ENCODE measurements at places on chromosomes 7 and 10.
A peak's percentile ranks its signal among the peaks of the same experiment; 100 is the strongest.

DNA sequence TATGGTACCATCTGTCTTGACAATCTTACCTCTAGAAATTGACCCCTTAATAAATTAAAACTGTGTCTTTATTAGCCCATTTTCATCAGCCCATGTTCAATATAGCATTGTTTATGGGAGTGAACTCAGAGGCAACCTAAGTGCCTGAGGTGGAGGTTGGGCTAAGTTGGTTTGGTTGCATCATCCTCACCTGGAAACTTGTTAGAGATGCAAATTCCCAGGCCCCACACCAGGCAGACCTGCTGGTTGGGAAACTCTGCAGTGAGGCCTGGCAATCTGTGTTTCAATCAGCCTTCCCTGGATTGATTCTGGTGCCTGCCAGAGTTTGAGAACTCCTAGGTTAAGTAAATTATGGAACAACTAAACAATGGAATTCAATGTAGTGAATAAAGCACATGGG is 9.4 kb upstream of the FAM170B start:
- DNase-seq = no peak

- no peak for DNase-seq
Observed at GRCh38 chr10:127699311-127699710, 37.7 kb upstream of the FOXI2 start.

GRCh38 chr7:50632561-50633413 is 67.6 kb upstream of the DDC start:
- DNase-seq = peak; percentile 66

GRCh38 chr10:86164960-86165630 is 201.5 kb downstream of the GRID1 start:
- DNase-seq = no peak

DNA sequence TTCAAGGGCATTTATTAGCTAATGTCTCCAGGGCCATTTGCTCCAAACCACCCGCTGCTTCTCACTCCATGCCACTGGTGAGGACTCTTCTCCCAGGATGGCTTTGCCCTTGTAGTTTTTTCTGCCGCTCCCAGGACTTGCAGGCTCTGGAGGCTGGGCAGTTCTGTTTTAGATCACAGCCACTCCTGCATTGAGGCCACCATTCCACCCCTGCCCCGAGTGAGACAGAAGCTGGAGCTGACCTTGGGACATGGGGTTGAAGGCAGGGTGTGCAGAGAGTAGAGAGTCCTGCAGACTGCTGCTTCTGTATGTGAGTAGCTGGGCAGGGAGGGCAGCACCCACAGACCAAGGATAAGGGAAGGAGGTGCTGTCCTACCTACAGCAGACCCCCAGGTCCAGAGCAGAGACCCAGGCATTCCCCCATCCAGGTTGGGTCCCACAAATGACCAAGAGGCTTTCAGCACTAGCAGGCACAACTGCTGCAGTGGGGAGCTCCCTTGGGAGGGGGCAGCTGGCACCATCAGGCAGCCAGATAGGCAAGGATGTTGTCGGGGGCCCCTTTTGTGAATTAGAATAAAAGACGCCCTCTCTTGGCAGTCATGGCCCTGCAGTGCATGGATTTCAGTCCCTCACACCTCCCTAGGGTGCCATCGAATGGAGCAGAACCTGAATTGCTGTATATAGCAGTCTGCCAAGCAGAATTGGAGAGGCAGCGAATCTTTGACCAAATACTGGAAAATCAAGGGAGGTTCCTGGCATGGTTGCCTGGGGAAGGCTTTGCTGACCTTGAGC is 22.7 kb upstream of the ADCYAP1R1 start:
- DNase-seq = no peak

DNA sequence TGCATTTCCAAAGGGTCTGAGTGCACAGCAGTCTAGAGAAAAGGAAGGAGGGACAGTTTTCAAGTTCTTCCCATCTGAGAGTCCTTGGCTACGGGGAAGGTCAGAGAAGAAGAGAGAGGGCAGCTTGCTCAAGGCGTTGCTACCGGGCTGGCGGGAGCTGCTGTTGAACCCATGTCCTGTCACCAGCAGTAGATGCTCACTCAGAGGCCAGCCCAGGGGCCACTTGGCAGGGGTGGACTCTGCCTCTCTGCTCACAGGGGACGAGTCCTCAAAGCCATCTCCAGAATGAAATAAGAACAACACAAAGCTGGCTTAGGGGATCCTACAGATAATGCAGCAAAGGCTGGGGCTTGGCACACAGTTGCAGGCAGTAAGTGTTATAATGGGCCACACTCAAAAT is 231.5 kb downstream of the TNS3 start:
- DNase-seq = no peak

- DNase-seq = no peak
Observed at GRCh38 chr7:39285256-39285655, 280.9 kb upstream of the YAE1 start.

DNA sequence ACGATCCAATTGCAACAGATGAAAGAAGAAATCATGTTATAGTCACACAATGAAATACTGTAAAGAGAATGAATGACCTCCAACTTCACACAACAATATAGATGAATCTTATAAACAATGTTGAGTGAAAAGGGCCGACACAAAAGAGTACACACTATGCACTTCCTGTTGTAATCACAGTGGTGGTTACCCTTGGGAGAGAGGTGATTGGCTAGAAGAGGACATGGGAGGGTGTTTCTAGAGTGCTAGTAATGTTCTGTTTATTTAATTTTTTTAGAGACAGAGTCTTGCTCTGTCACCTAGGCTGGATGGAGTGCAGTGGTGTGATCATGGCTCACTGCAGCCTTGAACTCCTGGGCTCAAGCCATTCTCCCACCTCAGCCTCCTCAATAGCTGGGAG is 82.5 kb downstream of the NDUFB2 start:
- no peak for DNase-seq

GRCh38 chr10:52965509-52965908 is 192.9 kb upstream of the MBL2 start:
- DNase-seq = no peak

- DNase-seq = peak; percentile 46
Observed at GRCh38 chr10:60536529-60537114, 146.9 kb upstream of the ANK3 start.

GRCh38 chr10:122391875-122392274 is 17.4 kb downstream of the PLEKHA1 start:
- no peak for DNase-seq

GRCh38 chr7:150903606-150904005 is 51.3 kb downstream of the AOC1 start:
- DNase-seq = peak; percentile 46

- DNase-seq = no peak
Observed at GRCh38 chr7:80197627-80198026, 63.0 kb downstream of the GNAI1 start.

DNA sequence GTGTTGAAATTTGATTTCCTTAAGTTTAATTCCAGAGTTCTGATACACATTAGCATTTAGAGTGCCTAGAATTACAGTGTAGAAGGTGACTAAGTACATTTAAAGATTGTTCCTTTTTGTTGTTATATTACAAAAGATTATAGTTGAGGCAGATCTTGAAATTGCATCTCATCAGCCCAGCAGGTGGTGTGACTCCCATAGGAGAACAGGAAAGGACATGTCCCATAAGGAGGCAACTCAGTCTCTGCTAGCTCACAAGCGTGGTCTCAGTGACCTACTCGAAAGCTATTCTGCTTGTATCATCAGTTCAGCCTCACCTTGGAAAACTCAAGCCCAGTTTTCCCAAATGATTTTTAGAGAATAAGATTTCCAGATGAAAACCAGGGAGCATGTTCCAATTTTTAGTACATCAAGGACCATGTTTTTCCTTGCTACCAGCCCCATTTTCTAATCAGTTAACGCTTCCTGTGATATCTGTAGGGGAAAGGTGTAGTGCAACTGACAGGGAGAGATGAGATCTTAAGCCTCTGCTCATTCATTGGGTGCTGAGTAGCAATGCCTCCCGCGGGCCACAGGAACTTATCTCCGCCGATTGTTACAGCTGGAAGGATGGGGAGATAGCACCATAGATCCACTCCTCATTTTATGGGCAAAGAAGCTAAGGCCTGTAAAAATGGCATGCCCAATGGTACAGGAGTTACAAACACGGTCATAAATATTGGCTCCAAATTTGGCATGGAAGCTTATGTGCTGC is 1.1 kb upstream of the GNAI1 start:
- no peak for DNase-seq

- DNase-seq = peak; percentile 94
Observed at GRCh38 chr10:3782451-3783315, 2.3 kb downstream of the KLF6 start.

DNA sequence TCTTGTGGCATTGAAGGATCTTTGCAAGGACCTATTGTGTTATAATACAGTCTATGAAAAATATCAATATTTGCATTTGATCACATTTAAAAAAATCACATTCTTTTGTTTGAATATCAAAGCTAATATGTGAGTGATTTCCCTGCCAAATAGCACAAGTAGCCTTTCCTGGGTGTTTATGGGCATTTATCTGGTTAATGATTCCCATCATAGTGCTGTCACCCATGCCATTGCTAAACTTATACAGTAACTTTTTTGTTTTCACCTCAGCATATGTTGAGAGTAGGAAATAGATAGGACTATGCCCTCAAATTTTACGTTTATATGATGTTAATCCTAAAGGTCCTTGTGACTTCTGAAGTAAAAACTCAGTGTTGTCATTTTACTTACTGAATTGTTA is 136.9 kb downstream of the CFTR start:
- DNase-seq = no peak

DNA sequence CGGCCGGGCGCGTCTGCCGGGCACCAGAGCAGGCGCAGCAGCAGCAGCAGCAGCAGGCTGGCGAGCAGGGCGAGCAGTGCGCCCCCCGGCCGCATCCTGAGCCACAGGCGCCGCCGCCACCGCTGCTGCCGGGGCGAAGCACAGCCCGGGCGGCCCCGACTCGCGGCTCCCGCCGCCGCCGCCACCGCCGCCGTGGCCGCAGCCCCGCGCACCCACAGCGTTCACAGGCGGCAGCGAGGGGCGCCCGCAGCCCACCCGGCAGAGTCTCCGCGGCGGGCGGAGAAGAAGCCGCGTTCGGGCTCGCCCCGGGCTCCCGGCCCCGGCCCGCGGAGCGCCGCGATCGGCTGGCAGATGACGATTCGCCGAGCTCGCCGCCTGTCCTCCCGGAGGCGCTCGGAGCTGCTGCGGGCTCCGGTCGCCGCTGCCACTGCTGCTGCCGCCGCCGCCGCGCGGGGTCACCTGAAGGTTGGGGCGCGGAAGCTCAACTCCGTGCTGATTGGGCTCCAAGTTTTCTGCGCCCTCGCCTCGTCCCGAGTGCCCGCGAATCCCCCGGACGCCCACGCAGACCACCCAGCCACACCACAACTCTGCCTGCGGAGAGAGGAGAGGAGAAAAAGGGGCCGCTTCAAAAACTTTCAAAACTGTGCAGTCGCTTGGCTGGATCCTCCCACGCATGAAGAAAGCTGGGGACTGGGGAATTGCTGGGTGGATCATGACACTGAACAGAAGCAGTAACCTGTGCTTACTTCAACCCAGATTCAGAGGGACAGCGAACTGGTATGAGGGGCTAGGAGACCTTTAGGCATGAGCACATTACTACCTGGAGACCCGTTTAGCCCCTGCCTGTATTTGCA is at the start of gene ST8SIA6:
Gene ST8SIA6 (minus strand): TSS at position 435 of the 854 bp plus-strand sequence. CDS start 340 bp downstream, at position 95.
- peak; percentile 48 for DNase-seq

GRCh38 chr10:79071396-79071923 is 2.7 kb downstream of the ZMIZ1 start:
- no peak for DNase-seq

GRCh38 chr7:148287538-148287937 is 303.0 kb upstream of the C7orf33 start:
- no peak for DNase-seq

DNA sequence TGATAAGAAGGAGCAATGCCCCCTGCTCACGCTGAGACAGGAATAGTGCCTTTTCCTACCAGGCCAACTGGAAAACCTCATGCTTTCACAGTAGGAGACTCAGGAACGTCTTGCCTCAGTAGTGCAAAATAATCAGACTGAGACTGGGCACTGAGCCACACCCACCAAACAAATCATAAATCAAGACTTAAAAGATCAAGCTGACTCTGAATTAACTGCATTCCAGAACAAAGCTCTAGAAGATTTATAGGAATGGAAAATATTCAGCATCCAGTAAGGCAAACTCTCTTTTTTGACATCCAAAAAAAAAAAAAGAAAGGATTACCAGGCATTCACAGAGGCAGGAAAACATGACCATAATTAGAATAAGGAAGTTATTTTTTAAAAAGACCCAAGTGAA is 30.5 kb upstream of the SLC18A3 start:
- DNase-seq = peak; percentile 45

- DNase-seq = no peak
Observed at GRCh38 chr7:24555184-24555583, 18.1 kb upstream of the PALS2 start.

GRCh38 chr10:34816501-34817002 is 1.5 kb upstream of the PARD3 start:
- DNase-seq = peak; percentile 39

GRCh38 chr7:390761-391410 is 100.9 kb downstream of the FOXL3 start:
- DNase-seq = no peak

DNA sequence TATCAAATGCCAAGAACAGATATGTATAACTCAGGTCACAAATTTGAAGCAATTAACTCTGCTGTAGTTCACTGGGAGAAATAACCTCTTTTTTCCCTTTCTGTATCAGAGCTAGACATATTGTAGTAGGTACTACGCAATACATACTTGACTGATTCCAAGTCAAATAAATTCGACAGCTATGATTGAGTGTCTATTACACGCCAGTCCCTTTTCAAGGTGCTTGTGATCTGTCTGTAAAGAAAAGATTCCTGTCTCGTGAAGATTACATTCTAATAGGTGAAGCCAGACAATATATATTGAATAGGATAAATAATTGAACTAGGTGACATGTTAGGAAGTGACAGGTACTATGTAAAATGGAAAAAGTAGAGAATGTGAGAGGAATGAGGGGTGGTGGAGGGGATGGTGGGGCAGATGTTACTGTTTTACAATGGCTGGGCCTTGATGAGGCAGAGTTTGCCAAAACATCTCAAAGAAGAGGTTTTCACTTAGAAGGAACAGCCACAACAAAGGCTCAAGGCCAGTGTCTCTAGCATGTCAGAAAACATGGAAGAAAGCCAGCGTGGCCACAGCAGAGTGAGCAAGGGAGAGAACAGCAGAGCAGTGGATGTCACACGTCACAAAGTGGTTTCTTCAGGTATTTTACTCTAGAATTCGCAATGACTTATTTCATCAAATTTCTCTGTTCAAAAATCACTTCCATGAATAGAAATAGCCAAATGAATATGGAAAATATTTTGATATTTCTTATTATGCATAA is 282.6 kb upstream of the CACNA2D1 start:
- no peak for DNase-seq

DNA sequence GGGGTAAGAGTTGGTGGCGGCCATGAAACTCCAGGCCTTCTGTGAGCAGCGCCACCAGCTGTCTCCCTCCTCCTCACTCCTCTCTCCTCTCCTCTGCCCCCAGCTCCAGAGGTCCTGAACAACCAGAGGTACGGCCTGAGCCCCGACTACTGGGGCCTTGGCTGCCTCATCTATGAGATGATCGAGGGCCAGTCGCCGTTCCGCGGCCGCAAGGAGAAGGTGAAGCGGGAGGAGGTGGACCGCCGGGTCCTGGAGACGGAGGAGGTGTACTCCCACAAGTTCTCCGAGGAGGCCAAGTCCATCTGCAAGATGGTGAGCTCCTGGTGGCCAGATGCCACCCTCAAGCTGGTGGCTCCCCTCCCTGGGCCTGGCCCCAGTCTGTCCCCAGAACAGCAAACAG is 99.1 kb downstream of the RGS10 start:
- no peak for DNase-seq

All from EL (cell line).